ENCODE measurements at places on chromosomes 6 and 20.

GRCh38 chr20:36493051-36493800 lies 48.1 kb upstream of the MYL9 start:
- DNase-seq: no peak

- no peak for DNase-seq
Measured at GRCh38 chr6:30998785-30999184, 11.5 kb upstream of the MUC22 start.

- no peak for DNase-seq
Measured at GRCh38 chr6:20351534-20351933, 50.1 kb upstream of the E2F3 start.

DNA sequence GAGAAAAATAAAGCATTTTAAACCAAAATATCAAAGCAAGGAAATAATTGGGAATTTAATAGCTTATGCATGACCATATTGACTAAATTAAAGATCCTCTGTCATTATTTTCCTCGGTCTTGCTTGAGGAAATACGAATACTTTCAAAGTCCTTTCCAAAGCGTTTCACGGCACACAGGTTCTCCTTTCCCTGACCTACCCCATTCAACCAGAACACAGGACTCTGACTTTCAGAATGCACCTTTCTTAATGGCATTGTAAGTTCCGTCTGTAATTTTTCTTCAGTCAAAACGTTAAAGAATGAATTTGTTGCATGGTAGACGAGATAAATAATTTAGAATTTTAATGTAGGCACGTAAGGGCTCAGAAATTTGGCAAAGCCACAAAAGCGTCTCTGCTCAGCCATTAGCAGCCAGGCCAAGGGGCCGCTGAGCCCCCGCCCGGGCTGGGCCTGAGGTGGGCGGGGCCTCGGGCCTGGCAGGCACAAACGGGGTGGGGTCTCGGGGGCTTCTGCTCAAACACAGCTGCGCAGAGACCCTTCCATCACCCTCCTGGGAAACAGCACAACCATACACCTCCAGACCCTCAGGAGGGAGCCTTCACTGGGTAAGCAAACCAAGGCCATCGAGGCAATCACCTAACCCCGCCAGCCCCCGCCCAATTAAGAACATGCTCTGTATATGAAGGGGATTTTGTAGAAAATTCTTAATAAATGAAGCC lies 3.4 kb downstream of the NEDD9 start:
- no peak for DNase-seq

DNA sequence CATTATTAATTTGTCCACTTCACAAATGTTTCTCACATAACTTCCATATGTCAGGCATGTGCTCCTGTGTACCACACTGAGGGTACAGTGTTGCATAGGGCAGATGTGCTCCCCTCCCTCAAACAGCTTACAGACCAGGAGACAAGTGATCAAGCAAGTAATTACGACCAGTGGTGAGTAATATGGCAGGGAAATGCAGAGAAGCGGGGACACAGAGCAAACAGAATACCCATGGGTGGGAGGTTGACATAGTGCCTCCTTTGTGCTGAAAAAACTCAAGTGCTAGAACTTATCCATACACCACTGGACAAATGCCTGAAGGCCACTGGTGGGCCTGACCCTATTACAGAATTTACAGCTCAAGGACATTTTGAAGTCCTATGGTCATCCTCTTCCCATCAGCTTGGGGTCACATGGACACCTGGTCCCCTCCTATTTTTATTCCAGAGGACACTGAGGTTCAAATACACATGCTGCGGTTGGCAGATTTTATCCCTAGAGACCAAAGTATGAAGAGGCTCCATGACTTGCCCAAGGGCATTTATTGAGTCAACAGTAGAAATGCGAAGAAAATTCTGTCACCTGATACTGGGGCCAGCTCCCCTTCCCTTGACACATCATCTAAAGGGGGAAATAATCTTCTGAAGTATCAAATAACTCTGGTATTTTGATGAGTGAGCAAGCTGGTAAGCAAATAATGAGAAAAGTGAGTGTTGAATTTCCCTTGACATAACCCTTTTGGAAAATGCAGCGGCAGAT lies 116.6 kb downstream of the QRSL1 start:
- no peak for DNase-seq

Data from stimulated activated CD4-positive, alpha-beta T cell treated with anti-CD3 and anti-CD28 coated beads, Interleukin-2, amount 100 ng/mL, for 4 hours (primary cell).